ENCODE measurements at places on chromosomes 3 and 15.
A peak's percentile ranks its signal among the peaks of the same experiment; 100 is the strongest.

GRCh38 chr15:37108381-37109167 lies 8.2 kb upstream of the MEIS2 start:
- no peak for DNase-seq

- peak; percentile 47 for DNase-seq
These were observed 489.8 kb upstream of the PROK2 start for GRCh38 chr3:72274493-72275330.

- no peak for DNase-seq
These were observed 271.2 kb downstream of the FAM43A start for GRCh38 chr3:194956697-194957396.

DNA sequence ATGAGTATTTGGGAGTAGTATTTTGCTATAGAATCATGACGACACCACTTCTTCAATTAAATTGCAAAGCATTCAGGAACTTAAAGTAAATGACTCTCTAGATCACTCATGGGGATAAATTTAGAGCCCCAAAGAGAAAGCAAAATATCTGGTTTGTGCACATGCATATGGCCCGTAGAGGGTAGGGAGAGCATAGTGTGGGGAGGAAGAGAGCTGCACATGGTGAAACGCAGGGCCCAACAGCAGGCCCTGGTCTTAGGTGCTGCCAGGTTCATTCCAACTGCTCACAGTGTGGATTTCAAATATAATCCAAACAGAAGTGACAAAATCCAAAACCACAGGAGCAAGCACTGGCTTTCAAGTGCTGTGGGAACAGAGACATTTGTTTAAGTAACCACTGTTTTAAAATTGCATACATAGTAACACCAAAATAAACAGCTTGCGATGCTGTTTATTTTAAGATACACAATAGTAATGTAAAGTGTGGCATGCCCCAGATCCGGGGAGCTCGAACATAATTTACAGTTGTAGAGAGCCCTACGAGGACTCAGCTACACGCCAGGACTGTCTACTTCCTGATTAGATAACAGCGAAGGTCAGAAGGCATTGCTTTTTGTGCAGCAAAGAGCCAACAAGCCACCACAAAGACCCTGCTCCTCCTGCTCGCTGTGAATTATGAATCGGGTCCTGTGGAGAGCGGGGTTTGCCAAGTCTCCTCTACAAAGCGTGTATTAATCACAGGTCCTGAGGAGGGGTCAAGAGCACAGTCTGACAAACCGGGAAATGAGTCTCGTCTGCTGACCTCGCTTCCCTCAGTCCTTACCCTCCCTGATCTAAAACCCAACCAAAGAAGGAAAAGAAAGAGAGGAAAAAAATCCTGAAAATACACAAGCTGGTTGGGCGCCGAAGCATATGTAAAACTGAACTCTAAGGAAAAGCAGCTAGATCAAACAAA lies 80.6 kb downstream of the MEIS2 start:
- no peak for DNase-seq

- DNase-seq: no peak
These were observed 143.3 kb upstream of the SLC2A2 start for GRCh38 chr3:171169866-171170265.

- DNase-seq: no peak
These were observed 66.8 kb upstream of the ADAMTSL3 start for GRCh38 chr15:83587091-83587490.

GRCh38 chr3:39601241-39601640 lies 133.8 kb downstream of the MOBP start:
- DNase-seq: no peak

DNA sequence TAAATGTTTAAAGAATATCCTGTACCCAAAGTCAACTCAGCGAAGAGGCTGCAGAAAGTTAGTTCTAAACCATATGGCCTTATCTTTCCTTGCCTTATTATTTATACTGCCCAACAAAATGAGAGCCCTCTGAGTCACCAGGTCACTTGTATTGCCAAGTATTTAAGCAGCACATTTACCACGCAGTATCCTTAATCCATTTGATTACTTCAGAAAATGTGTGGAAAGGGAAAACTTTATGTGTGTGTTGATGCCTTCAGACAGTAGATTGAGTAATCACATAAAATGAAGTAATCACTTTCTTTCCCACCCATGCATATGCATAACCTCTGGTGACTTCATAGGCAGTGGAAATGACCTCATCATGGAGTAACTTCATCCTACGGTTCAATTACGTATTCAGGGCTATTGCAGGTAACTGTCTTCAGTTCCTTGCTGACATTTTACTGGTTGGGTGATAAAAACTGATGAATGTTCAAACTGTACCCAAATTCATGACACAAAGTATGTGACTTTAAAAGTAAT lies 7.5 kb upstream of the CADPS start:
- DNase-seq: no peak

DNA sequence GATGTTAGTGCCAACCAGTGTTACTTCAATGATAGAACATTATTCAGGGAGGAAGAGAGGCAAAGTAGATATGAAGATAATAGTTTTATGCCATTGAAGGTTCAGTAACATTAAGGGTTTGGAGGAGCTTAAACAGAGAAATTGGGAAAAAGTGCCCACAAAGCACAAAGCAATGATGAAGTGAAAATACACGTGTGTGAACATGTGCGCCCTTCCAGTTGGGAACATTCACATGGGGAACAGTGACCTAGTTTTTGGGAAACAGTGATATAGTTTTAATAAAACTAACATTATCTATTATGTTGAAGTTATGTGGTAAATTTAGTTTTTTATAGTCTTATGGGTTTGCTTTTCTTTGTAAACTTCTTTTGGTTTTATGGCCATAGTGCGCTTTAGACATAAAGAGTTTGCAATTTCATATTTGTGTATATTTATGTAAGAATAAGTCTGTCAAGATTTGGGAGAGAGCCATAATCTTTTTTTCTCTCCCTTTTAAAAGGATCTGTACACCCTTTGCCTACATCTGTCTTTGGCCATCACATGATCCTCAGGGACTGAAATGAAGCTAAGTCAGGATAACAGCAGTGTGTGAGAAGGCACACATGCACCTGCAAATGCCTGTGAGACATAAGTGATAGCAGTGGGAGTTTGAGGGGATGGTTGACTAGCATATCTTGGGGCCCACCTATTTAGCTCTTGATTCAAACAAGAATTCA lies 450.3 kb upstream of the THRB start:
- no peak for DNase-seq

- DNase-seq: no peak
These were observed 16.6 kb downstream of the SEMA3F start for GRCh38 chr3:50171540-50172301.

DNA sequence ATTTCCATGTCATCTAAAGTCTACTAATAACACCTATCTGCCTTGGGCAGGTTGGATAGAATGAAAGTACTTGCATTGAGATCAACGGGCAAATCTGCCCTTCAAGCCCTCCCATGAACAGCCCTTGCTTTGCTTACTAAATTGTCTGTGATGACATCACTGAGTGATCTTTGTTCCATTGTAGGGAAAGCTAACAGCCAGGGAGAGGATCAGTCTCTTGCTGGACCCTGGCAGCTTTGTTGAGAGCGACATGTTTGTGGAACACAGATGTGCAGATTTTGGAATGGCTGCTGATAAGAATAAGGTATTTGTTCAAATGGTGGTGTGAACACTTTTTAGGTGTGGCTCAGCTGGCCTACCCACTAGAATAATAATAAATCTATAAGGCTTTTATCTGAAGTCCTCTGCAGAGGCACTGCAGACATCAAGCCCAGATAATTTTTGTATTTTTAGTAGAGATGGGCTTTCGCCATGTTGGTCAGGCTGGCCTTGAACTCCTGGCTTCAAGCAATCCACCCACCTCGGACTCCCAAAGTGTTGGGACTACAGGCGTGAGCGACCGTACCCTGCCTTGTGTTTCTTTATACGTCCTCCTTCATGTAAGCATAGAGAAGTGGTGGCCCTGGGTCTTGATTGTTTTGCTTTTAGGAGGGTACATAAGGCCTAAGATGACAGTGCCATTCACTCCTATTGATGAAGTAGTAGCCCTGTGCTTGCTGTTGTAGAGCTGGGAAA lies 5.7 kb downstream of the PCCB start:
- DNase-seq: no peak

DNA sequence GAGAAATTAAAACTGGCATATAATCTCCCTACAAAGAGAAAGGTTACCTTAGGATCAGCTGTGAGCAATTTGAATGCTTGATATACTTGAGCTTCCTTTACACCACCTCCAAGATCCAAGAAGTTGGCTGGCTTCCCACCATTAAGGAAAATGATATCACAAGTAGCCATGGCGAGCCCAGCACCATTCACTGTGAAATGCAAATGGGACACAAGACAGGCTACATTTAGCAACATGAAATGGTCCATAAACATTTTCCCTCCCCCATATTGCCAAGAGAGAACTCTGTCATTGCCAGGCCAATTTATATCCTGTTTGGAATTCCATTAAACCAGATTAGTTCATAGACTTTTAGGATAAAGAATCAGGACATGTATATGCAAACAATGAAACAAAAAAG lies 158.7 kb downstream of the SUCLG2 start:
- DNase-seq: no peak

DNA sequence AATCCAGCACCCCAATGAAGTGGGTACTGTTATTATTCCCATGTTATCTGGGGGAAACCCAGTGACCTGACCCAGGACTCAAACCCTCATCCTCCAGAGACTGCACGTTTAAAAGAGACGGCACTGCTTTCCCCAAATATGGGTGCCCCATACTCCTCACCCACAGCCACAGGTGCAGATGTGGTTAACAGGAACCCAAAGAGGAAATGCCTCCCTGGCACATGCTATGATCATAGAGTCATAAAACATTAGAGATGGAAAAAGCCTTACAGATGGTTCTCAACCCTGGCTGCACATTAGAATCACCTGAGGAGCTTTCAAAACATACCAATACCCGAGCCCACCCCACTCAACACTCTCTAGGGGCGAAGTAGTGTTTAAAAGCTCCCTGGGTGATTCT lies 111.5 kb downstream of the SEMA5B start:
- DNase-seq: no peak

GRCh38 chr15:34038871-34039789 lies at the start of gene AVEN:
Gene AVEN, minus strand, starts transcription at chr15:34039204. Its CDS starts 158 bp downstream, at chr15:34039046.
- DNase-seq: peak; percentile 61

DNA sequence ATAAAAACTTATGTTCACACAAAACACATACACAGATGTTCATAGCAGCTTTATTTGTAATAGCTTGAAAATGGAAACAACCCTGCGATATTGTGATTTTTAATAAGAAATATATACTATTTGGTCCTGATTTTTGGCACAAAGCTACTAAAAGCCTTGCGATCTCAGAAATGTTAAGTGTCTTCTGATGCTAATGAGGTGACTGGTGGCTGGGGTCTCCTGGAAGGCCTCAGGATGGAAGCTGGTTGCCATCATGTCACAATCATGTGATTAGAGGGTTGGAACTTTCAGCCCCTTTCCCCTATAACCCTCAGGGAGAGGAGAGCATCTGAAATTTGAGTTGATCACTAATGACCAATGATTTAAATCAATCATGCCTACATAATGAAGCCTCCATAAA lies 278.4 kb upstream of the UBE2E1 start:
- DNase-seq: no peak

DNA sequence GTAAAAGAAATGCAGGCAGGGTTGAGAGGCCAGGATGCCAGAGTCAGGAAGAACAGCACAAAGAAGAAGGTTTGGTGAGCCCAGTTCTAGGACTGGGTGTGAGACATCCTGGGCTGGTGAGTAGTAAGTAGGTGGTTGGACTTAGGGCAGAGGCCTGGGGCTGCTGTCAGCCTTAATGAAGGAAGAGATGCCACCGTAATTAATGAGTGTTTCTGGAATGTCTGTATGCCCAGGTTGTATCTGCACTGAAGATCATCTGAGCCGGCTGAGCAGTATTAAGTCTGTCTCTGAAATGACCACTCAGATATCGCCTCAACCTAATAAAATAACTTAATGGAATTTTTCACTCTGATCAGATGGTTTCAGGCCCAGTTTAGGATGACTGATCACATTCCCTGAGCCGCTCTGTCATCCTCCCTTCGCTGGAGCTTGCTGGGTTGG lies 532.9 kb upstream of the IL12A start:
- no peak for DNase-seq

DNA sequence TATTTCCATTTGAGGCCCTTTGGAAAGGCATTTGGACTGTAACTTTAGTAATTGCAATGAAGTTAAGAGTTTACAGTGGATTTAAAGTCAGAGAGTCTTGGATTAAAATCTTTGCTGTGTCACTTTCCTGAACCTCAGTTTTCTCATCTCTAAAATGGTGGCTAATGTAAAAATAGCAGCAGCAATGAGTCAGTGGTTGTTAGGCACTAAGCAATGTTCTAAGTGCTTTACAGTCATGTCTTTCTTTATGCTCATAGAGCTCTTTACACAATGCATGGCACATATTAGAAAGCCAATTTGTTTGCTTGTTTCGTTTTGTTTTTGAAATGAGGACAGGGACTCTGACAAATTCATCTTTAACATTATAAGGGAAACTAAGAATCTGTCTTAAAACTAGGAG lies 222.7 kb upstream of the DNAJC19 start:
- no peak for DNase-seq

DNA sequence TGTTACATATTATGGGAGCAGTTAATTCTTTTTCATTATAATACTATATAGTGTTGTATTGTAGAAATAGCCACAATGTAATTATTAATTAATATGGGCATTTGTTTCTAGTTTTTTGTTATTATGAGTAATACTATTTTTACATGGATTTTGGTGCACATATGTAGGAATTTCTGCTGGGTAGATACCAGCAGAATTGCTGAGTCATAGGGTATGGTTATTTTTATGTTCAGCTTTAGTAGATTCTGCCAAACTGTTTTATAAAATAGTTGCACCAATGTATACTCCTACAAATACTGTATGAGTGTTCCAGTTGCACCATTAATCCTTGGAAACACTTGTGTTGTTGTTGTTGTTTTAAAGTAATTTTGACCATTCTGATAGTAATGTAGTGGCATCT lies 91.5 kb downstream of the SH3GL3 start:
- DNase-seq: no peak

Data from CD4-positive, alpha-beta T cell treated with Interleukin-21 for 1 hour (primary cell).